Esophagus mucosa (tissue), 1 donor: ENCODE measurements at places on chromosomes 1 and 21.
A peak's percentile ranks its signal among the peaks of the same experiment; 100 is the strongest.

GRCh38 chr1:183004141-183004540, 19.1 kb upstream of the LAMC1 start:
- no peak for ATAC-seq

GRCh38 chr1:160220301-160220700, 15.1 kb downstream of the PEA15 start:
- no peak for ATAC-seq

- ATAC-seq, result peak; percentile 25
These were observed 797 bp downstream of the WDR47 start for GRCh38 chr1:109040989-109041620.

DNA sequence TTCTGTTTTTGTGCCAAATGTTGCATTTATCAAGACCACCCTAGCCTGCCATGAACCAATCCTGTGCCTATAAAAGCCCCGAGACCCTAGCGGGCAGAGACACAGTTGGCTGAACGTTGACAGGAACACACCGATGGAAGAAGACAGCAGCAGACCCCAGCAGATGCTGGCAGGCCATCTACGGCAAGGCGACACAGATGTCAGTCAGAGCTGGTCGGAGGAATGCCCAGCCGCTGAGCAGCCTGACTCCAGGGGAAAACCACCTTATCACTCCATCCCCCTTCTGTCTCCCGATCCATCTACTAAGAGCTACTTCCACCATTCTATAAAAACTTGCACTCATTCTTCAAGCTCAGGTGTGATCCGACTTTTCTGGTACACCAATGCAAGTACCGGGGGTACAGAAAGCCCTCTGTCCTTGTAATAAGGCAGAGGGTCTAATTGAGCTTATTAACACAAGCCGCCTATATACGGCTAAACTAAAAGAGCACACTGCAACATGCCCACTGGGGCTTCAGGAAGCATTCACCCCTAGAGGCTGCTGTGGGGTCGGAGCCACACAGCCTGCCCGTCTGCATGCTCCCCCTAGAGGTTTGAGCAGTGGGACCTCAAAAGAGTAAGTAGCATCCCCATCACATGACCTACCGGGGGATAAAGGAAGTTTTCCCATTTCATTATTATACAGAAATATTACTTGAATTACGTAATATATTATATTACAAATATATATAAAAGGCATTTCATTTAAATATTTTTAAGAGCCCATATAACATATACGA, 1156.3 kb upstream of the B3GALT2 start:
- no peak for ATAC-seq

- no peak for ATAC-seq
These were observed 25.2 kb downstream of the LAMC1 start for GRCh38 chr1:183048087-183049085.

- no peak for ATAC-seq
These were observed 126.5 kb downstream of the KCNN3 start for GRCh38 chr1:154743526-154744036.

DNA sequence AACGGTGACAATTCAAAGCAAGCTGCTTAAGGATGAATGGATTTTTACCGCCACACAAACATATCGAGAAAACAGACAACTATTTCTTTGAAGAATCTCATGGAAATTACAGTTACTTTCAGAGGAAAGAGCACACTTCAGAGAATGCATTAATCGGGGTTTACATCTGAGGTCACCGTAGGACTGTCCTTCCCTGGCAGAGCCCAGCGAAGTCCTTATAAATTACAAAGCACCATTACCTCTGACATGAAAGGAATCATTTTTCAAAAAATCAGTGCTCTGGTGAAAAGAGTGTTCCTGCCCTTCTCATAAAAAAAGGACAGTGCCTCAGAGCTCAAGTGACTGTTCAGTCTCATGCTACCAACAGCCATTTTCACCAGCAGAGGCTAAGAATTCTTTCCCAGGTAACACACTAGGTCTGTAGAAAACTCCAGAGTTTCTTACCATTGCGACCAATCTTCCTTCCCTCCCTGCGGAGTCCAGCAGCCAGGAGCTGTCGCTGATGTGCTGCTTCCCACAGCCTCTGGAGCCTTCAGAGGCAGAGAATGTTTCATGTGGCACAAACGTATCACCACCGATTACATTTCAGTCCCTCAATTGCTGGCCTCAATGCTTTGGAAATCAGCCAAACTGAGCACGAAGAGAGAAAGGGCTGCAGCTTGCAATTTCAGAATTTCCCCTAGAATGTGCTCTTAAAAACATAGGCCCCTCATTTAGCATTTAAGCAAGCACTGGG, 75.4 kb downstream of the PLD5 start:
- ATAC-seq, result no peak

DNA sequence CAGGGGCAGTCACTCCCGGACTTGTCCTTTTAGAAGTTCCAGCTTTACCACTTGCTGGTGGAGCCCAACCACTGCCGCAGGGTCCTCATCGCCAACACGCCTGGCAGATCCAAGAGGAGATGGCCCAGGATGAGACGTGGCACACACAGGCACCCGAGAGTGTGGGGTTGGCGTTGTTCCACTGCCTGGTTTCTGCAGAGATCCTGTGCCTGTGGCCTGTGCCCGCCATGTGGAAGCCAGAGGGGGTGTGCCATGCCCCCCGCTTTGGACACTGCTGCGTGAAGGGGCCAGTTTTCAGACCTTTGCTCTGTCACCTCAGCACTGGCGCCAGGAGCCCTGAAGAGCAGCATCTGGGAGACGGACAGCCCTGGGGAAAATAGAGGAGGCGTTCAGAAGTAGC, 10.8 kb downstream of the CD46 start:
- ATAC-seq, result no peak

DNA sequence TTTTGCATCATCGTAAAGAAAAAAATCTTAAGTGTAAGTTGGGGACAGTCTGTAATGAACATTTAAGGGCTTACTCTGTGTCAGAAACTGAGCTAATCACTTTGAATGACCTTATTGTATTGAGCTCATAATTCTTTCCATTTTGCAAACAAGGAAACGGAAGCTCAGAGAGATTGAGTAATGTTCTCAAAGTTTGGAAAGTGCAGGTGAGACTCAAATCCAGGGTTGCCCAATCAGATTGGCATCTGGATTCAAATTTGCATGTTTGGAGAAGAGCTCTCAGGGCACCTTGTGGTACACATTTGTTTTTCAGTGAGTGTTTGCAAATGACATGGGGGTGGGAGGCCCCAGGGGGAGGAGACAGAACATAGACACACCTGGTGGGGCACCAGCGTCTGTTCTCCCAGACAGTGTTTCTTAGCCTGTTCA, 8.0 kb downstream of the ALPL start:
- ATAC-seq, result peak; percentile 76

DNA sequence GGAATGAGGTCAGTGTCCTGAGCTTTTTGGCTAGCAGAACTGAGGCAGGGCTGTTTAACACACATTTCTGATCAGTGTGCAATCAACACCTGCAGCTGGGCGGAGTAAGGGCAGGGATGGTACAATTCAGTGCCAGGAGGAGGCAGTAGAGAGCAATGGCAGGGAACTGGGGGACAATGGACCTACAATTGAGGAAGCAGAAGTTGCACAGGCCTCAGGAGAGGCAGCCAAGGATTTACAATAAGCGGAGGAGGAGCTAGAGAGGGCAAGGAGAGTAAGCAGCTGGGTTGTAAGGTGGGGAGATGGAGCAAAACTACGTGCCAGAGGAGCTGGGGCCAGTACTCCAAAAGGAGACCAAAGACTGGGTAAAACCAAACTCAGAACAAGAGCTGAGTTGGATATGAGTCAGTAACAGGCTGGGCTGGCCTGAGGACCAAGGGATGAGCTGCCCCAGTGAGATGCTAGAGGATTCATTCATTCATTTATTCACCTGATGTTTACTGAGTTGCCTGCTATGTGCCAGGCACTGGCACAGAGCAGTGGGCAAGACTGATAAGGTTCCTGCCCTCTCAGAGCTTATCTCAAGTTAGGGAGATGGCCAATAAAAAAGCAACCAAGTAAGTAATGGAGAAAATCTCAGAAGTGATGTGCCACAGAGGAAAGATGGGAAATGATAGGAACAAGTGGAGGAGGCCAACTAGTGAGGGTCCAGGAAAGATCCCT, 10.4 kb upstream of the GALE start:
- ATAC-seq, result peak; percentile 78

GRCh38 chr1:41525891-41526587, 41.6 kb upstream of the EDN2 start:
- ATAC-seq, result peak; percentile 6
